ENCODE measurements at places on chromosomes 16 and 17. TPM values are rescaled to one million over a fixed set of nuclear protein-coding genes. Genes with fewer than 3 reads are reported as not detected.

The CRK gene
- total RNA-seq = 59.0 TPM

The CHST4 gene
- total RNA-seq = not detected

The KRT39 gene
- total RNA-seq = 0.18 TPM

The ITGAX gene
- 9.5 TPM for total RNA-seq

The GTF3C1 gene
- total RNA-seq = 100 TPM

The FNDC8 gene
- not detected for total RNA-seq

The DNAAF8 gene
- 1.1 TPM for total RNA-seq

The KRTAP4-3 gene
- not detected for total RNA-seq

The KRTAP2-1 gene
- not detected for total RNA-seq

The RHBDL3 gene
- total RNA-seq = 1.3 TPM

The WFDC1 gene
- total RNA-seq = 4.5 TPM

The SLC2A4 gene
- total RNA-seq = 19.6 TPM

The CHTF8 gene
- 118 TPM for total RNA-seq

The MYCBPAP gene
- 2.9 TPM for total RNA-seq

The CSH2 gene
- not detected for total RNA-seq

The CCL23 gene
- total RNA-seq = 0.35 TPM

The SLC5A2 gene
- total RNA-seq = 53.8 TPM

The RTN4RL1 gene
- total RNA-seq = 1.9 TPM

The HYDIN gene
- 17.9 TPM for total RNA-seq

The ITGA2B gene
- 9.3 TPM for total RNA-seq

The ZP2 gene
- not detected for total RNA-seq

The CES5A gene
- total RNA-seq = not detected

The KCTD13 gene
- total RNA-seq = 12.8 TPM

The MPV17L gene
- 8.2 TPM for total RNA-seq

The ZPBP2 gene
- total RNA-seq = not detected

The CCDC154 gene
- 2.2 TPM for total RNA-seq

The GALNS gene
- 25.5 TPM for total RNA-seq

The KRTAP1-1 gene
- not detected for total RNA-seq

The PERCC1 gene
- total RNA-seq = not detected

The CTRB1 gene
- not detected for total RNA-seq

The WDR81 gene
- 26.2 TPM for total RNA-seq

The PITPNM3 gene
- total RNA-seq = 11.7 TPM

The MARCHF10 gene
- total RNA-seq = 0.41 TPM

The FSCN2 gene
- total RNA-seq = 4.1 TPM

The GNAO1 gene
- 4.1 TPM for total RNA-seq

The TP53TG3B gene
- total RNA-seq = not detected

The CA10 gene
- 6.1 TPM for total RNA-seq

The ARHGAP27 gene
- total RNA-seq = 30.8 TPM

The PRSS27 gene
- 0.47 TPM for total RNA-seq

The PRSS33 gene
- total RNA-seq = 1.2 TPM

The TMC7 gene
- 1.9 TPM for total RNA-seq

The KRT25 gene
- total RNA-seq = not detected

The TP53TG3F gene
- not detected for total RNA-seq

The KREMEN2 gene
- total RNA-seq = 2.9 TPM

The CLEC18C gene
- 32.6 TPM for total RNA-seq

The SPATA22 gene
- total RNA-seq = 0.35 TPM

The KRT24 gene
- not detected for total RNA-seq

The MMP28 gene
- 4.0 TPM for total RNA-seq

The TNFRSF13B gene
- total RNA-seq = not detected

The KRT16 gene
- not detected for total RNA-seq

The CCNF gene
- total RNA-seq = 10.5 TPM
